ENCODE measurements at places on chromosomes 7 and 10.

GRCh38 chr7:14065286-14065685 is 75.8 kb upstream of the ETV1 start:
- no peak for DNase-seq

DNA sequence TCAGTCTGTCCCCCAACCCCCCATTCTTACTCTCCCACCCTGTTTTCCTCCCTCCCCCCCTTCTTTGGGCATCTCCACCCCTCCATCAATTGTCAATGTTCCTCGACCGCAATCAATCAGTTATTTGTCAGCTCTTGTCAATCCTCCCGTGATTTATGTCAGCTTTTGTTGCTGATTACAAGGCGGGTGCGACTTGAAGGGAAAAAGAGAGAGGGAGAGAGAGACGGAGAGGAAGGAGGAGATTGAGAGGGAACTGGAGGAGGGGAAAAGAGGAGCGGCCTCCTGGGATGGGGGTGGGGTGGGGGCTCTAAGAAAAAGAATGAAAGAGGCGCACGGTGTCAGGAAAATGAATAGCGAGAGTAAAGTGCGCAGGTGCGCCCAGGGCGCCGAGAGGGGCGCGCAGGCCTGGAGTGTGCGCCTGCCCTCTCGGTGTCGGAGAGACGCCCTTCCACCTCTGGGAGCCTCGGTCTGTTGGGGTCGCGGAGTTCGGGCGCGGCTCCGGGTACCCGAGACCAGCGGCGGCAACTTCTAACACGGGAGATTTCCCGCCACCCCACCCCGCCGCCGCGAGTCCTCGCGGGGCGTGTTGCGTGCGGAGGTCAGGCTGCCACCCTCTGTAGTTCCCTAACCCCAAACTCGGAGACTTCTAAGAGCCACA is 1.1 kb upstream of the ZNF503 start:
- peak; percentile 76 for DNase-seq

- DNase-seq, result peak; percentile 23
Measured at GRCh38 chr10:128629111-128630096, 503.2 kb upstream of the MKI67 start.

- DNase-seq, result no peak
Measured at GRCh38 chr7:51046482-51046881, 263.8 kb upstream of the GRB10 start.

DNA sequence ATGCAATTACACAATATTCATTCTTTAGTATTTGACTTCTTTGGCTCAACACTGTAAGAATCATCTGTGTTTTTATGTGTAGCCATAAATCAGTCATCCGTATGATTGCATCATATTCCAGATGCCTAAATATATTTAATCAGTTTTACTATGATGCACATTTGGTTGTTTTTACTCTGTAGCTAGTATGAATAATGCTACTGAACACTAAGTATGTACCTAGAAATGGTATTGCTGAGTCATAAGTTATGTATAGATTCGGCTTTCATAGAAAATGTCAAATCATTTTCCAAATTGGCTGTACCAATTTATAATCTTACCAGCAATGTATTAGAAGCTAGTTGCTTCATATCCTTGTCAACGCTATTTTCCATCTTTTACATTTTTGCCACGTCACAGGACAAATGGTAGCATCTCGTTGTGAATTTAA is 197.3 kb upstream of the PLXNA4 start:
- DNase-seq, result no peak

DNA sequence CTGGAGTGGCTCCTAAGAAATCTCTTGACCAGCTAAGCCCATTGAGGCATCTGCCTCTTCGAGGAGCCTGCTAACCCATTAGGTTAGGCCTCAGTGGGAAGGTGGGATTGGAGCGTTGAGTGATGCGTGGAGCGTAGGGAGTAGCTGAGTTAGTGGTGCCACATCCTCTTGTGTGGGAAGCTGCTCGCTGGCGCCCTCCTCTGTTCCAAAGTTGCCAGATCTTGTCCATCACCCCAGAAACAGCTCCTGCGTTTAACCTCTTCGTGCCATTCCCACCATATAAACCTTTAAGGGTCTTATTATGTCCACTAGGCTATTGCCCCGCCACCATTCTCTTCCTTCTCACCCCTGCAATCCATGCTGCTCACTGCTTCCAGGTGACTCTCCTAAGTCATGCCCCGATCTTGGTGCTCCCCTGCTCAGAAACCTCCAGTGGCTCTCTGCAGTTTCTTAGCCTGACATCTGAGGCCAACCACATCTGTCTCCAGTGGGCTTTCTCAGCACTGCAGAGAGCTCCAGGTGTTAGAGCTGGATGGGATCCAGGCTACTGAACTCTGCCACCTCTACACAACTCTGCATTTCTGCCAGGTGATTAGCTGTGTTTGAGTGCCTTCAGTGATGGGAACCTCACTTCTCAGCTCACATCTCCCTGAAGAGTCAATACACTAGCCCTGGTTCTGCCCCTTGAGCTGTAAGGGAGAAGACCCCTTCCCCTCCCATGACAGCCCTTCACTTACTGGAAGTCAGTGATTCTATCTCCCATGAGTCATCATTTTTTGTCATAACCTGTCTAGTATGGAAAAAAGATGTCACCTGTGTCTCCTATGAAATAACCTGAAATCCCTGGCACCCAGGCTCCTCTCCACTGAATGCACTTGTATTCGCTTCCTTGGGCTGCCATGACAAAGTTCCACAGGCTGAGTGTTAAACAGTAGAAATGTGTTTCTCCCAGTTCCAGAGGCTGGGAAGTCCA is 65.0 kb upstream of the FGFR2 start:
- DNase-seq, result peak; percentile 16

DNA sequence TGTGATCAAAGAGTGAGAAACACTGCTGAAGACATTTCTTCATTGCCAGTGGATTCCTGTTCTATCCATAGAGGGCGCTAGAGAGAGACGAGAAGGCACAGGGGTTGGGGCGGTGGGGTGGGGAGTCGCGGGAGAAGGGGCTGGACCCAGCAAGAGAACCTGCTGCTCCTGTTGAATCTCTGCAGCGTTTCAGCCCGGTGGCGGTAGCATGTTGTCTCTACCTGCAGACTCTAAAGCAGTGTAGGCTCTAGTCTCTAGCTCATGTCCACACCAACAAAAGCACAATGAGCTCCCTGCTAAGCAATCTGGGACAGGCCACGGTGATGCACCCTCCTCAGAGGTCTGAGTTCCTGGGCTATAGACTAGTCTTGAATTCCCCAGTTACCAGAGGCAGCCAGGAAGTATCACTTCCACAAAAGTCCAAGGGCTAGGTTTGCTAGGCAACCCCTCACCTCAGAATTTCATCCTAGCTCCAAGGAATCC is 167.7 kb downstream of the DGKB start:
- DNase-seq, result no peak

GRCh38 chr7:134920026-134920753 is 66.1 kb upstream of the AGBL3 start:
- DNase-seq, result no peak

GRCh38 chr7:112103246-112103645 is 103.0 kb downstream of the DOCK4 start:
- no peak for DNase-seq

GRCh38 chr10:48943096-48943495 is 3.5 kb upstream of the LRRC18 start:
- DNase-seq, result no peak

DNA sequence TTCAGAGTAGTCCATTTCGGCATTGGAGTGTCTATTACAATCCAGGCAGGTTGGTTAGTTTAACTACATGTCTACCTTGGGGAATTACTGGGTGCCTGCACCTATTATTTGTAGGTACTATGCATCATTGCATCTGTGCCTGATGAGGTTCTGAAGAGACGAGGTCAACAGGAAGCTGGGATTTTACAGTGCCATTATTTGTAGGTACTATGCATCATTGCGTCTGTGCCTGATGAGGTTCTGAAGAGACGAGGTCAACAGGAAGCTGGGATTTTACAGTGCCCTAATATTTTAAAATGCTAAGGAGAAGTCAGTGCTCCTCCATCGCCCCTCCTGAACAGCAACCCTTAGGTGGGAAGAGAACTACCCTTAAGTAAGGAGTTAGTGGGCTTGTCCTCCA is 41.7 kb downstream of the NPY start:
- no peak for DNase-seq

- DNase-seq, result no peak
Measured at GRCh38 chr10:74289951-74290350, 138.9 kb downstream of the ADK start.

- peak; percentile 41 for DNase-seq
Measured at GRCh38 chr7:105776986-105777910, 99.2 kb downstream of the ATXN7L1 start.

- DNase-seq, result peak; percentile 20
Measured at GRCh38 chr10:106938513-106938912, 226.0 kb downstream of the SORCS1 start.

- DNase-seq, result no peak
Measured at GRCh38 chr7:137151041-137151689, 192.4 kb downstream of the PTN start.

- no peak for DNase-seq
Measured at GRCh38 chr10:46232084-46232483, 54.7 kb upstream of the ANTXRL start.

DNA sequence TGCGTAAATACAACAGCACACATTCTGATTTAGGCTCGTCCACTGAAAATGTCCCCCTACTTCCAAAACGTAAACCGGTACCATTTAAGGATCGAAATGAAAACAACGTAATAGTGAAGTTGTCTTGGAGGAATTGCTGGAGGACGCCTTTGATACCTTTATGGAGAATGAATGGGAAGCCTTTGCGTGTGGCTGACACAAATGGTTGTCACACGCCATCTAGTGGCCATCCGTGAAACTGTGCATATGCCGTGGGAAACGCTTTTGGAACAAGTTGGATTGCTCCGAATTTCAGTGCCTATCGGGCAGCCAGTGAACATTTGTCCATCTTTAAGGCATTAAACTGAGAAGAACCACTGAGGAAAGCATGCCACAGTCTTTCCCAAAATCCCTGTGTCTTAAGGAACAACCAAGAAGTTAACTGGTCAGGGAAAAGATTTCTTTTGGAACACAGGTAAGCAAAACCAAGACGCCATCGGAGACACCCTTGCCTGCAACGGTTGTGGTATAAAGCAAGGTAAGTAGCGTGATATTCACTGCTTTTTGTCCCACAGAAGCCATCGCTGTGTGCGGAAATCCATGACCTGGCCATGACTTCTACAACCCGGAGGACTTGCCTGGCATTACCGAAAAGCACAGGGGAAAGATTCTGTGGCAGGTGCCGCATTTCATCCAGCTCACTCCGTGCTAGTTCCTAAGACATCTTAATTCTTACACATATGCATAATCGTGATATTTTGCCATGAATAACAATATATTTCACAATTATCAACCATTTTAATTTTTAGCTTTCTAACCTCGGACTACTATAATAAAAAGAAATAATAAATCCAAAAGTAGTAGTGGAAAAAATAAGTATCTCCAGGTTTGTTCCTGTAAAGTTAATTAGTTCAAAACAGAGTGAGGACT is 100.6 kb downstream of the FAM204A start:
- peak; percentile 81 for DNase-seq

DNA sequence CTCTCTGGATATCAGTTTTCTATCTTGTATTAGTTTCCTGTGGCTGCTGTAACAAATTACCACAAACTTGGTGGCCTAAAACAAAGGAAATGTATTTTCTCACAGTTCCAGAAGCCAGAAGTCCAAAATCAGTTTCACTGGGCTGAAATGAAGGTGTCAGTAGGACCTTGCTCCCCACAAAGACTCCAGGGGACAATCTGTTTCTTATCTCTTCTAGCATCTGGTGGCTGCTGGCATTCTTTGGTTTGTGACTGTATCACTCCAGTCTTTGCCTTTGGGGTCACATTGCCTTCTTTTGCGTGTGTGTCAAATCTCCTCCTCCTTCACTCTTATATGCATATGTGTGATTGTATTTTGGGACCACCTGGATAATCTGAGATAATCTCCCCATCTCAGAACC is 153.0 kb upstream of the PRPS1L1 start:
- DNase-seq, result no peak
